ENCODE measurements at places on chromosomes 7 and 10.

- no peak for DNase-seq
Measured at GRCh38 chr7:45646207-45646821, 72.1 kb downstream of the ADCY1 start.

- no peak for DNase-seq
Measured at GRCh38 chr7:1241603-1242255, 9.1 kb downstream of the UNCX start.

- DNase-seq, result no peak
Measured at GRCh38 chr10:60473557-60473956, 83.9 kb upstream of the ANK3 start.

- no peak for DNase-seq
Measured at GRCh38 chr10:88857831-88858230, 6.2 kb upstream of the ANKRD22 start.

GRCh38 chr10:57627642-57628178, 640.0 kb downstream of the IPMK start:
- no peak for DNase-seq

- peak; percentile 58 for DNase-seq
Measured at GRCh38 chr10:115827231-115828009, 445.6 kb downstream of the GFRA1 start.

GRCh38 chr10:44860811-44861736, 50.1 kb upstream of the TMEM72 start:
- peak; percentile 69 for DNase-seq

GRCh38 chr7:6433784-6434615, 13.8 kb downstream of the DAGLB start:
- no peak for DNase-seq
